Stimulated activated CD8-positive, alpha-beta memory T cell treated with anti-CD3 and anti-CD28 coated beads, Interleukin-7, amount 100 ng/mL, for 24 hours (primary cell): ENCODE measurements at places on chromosomes 3 and 15.

GRCh38 chr15:82551646-82552247 is 11.5 kb upstream of the RPS17 start:
- DNase-seq: no peak

- DNase-seq: no peak
Measured at GRCh38 chr3:154791611-154792010, 288.5 kb upstream of the MME start.

GRCh38 chr3:148044151-148044550 is 635.0 kb downstream of the ZIC1 start:
- no peak for DNase-seq

- DNase-seq: no peak
Measured at GRCh38 chr15:43151688-43152087, 18.3 kb downstream of the TMEM62 start.

DNA sequence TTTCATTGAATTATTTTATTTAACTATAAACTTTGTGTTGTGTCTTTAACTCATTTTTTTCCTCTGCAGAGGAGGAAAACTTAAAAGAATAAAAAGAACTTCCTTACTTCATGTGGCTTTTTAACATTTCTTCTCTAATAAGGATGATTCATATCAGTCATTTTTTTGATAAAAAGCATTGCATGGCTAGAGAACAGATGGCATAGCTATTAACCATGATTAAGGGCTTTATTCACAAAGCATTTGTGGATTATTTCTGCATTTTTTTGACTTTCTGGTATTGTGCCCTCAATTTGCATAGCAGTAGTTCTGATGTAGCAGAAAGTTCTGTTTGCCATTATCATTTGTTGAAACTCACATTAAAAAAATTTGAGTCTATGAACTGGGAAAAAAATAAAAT is 540.8 kb downstream of the SI start:
- DNase-seq: no peak

DNA sequence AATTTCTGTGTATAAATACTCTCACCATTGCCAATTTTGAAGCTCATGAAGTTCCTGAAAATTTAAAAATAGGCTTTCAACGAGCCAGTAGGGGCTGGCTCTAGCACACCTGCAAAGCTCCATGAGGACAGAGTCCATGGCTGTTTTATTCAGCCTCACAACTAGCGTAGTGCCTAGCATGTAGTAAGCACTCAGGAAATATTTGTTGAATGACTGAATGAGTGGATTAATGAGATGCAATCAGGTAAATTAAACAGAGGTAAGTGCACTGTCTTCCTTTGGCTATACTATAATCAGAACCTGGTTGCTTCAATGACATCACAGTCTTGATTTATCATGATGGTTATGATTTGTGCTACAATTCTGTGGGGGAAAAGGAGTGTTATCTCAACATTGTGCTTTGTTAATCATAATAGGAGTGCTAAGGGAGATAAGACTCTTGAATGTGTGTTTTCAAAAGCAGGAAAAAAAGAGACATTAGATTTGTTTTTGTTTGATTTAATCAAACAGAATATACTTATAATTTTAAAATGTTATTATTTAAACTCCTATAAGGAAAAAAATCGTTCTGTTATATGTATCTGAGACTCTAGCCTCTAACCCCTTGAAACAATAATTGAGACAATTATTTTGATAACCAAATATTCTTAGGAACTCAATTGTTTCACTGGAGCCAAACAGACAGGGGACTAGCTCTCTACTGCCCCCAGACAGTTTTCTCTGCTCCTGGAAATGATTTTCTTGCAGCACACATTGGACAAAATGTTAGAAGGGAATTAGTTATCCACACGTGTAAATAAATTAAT is 171.7 kb upstream of the ATP11B start:
- DNase-seq: no peak

GRCh38 chr3:11088831-11089230 is 65.5 kb upstream of the HRH1 start:
- no peak for DNase-seq

DNA sequence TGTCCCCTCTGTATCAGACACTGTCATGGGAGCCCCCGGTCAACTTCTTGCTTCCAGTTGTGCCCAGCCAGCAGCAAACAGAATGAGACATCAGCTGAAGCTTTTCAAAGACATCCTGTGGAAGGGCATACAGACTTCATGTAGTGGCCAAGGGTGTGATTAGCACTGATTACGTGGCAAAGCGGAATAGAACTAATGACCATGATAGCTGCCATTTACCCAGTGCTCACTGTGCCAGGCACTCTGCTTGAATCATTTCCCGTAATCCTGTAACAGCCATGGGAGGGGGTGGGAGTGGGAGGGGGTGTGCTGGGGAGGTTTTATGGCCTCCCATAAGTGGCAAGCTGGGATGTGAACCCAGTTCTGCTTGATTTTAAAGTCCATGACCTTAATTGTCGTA is 29.5 kb downstream of the LPP start:
- DNase-seq: no peak

DNA sequence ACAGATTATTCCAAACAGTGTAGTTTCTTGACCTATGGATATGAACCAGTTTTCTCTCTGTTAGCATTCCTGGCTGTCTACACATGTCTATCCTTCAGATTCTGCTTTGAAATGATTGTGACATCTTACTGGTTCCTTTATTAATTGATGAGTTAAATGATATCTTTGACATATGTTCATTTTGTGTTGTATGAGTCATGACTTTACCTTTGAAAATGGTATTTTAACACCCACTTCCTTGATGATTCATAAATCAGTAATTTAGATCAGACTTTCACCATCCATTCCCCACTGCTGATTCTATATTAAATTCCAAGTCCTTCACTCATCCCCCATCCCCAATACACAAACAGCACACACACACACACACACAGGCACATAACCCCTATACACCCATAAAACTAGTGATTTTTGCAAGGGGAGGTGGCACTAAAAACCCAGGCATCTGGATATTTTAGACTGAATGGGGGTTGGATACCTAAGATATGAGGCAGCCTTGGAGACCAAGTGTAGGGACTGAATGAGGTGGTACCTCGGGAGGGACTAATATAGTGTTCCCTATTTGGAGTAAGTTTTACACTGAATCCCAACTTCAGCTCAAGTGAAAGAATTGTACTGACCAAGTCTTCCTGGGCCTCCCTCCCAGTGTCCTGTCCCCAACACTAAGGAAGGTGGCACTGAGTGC is 9.7 kb downstream of the CCK start:
- no peak for DNase-seq

GRCh38 chr15:96801576-96802150 is 471.2 kb downstream of the NR2F2 start:
- DNase-seq: no peak

- no peak for DNase-seq
Measured at GRCh38 chr3:122263058-122263457, 62.0 kb upstream of the CSTA start.

DNA sequence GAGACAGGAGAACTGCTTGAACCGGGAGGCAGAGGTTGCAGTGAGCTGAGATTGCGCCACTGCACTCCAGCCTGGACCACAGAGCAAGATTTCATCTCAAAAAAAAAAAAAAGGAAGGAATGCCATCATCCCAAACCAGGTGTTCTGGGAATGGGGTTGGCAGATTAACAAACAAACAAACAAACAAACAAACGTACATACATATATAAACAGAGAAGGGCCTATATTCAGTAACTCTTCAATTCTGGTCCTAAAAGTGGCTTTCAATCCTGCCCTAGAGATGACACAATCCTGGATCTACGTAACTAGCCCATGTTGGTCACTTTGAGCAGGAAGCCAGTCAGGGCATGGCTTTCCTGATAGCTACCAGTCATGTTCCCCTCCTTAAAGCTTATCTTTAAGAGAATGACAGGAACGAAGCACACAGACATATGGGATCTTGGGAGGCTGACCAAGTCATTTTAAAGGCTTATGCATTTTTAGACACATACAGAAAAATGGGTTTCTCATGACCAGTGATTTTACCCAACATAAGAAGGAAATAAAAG is 29.9 kb upstream of the RAB11A start:
- DNase-seq: no peak

DNA sequence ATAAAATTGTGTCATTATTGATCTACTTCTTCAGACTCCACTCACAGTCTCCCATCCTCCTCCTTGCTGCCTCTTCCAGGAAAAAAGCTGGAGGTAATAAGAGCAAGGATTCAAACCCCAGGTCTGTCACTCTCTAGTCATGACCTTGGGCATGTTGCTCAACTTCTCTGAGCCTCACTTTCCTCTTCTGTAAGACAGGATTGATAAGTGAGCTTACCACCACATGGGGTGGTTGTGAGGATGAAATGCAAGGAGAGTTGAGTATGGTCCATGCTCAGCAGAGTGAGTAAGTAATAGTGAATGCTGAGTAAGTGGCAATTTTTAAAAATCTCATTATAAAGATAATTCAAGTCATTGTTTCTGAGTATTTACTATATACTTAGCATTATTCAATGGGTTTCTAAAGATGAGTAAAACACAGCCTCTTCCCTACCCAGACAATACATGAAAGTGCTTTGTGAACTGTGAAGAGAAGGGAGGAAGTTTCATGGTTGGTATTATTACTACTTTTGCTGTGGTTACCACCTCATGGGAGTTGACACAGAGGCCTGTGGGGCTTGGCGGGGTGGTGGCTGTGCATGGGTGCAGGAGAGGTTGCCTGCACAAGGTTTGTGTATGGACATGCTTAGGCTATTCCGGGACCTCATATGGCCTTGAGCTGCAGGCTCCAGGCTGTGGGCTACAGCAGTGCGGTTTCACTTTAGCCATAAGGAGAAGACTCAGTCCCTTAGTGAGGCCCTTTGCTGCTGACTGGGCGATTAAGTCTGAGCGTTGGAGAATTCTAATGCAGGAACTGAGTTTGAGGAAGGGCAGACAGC is 30.0 kb downstream of the SLC6A11 start:
- DNase-seq: no peak

DNA sequence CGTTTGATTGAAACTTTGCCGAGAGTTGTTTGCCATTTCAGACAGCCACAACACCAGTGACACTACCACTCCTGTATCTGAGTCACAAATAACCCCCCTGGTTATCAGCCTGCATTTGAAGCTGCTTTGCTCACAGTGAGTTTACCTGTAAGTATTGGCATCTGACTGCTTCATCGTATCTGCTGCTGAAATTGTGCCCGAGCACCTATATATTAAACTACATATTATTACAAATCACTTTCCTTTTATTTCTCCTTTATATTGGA is 39.2 kb upstream of the SPSB4 start:
- no peak for DNase-seq

GRCh38 chr3:74328435-74328834 is 286.0 kb downstream of the CNTN3 start:
- no peak for DNase-seq

- no peak for DNase-seq
Measured at GRCh38 chr3:55621648-55622047, 134.5 kb upstream of the WNT5A start.

- DNase-seq: no peak
Measured at GRCh38 chr15:73483053-73483452, 40.1 kb downstream of the REC114 start.

DNA sequence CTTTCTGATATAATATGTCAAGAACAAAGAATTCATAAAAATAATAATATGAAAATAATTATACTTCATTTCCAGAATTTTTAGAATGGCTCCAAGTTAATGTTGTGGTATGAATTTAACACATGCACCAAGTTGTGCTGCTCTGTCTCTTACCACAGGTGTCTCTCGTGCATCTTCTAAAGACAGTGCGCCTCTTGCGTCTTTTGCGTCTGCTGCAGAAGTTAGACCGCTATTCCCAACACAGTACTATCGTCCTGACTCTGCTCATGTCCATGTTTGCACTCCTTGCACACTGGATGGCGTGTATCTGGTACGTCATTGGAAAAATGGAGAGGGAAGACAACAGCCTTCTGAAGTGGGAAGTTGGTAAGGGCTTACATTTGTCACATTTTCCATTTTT is 246.6 kb downstream of the KCNH8 start:
- no peak for DNase-seq

- DNase-seq: no peak
Measured at GRCh38 chr3:63970631-63971475, 52.4 kb downstream of the PSMD6 start.

DNA sequence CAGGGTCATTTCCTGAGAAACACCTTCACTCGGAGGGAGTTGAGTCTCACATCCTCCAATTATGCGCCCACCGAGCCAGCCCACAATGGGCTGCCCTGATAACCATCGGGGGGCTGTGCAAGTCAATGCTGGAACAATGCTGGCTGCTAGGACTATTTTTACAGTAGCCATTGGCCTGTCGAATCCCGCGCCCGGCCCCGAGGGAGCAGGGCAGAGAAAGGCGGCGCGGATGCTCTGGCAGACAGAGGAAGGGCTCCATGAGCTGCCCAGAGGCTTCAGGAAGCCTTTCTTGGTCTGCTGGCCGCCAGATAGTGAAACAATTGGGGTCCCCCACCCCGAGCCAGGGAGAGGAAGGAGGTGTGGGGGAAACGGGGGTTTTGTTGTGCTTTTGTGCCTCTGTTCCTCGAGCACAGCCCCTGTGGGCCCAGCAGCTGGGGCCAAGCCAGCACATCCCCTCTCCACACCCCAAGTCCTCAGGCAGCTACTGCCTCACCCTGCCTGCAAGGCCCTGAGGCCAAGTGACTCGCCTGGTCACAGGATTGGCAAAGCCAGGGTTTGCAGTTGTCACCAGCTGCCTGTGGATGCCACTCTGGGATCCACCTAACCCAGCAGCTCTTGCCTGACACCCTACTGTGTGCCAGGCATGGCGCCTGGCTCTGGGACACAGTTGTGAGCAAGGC is 39.0 kb downstream of the SLC6A6 start:
- no peak for DNase-seq

GRCh38 chr3:98763819-98764418 is 779 bp downstream of the ST3GAL6 start:
- DNase-seq: no peak

GRCh38 chr3:44584646-44585501 is at the start of gene ZNF660:
Gene ZNF660, plus strand, starts transcription at chr3:44584964. Its CDS starts 9,230 bp downstream, at chr3:44594194.
- DNase-seq: no peak

DNA sequence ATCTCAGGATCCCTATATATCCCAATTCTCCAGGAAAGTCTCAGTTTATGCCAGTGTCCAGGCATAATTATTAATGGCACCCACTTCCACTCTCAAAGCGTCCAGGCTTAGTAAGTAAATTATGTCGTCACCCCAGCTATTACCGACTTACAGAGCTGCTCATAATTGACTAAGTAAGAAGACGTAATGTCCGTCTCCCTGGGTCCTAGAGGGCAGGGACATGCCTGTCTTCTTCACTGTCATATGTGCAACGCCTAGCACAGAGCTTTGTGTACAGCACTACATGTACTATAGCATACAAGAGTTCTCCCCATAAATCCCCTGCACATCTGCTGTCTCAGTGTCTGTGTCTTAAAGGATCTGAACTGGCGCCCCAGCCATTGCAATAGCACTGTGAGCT is 23.9 kb upstream of the HRH1 start:
- DNase-seq: no peak
